Endothelial cell (in vitro differentiated cells): ENCODE measurements at places on chromosomes 13 and 19.

DNA sequence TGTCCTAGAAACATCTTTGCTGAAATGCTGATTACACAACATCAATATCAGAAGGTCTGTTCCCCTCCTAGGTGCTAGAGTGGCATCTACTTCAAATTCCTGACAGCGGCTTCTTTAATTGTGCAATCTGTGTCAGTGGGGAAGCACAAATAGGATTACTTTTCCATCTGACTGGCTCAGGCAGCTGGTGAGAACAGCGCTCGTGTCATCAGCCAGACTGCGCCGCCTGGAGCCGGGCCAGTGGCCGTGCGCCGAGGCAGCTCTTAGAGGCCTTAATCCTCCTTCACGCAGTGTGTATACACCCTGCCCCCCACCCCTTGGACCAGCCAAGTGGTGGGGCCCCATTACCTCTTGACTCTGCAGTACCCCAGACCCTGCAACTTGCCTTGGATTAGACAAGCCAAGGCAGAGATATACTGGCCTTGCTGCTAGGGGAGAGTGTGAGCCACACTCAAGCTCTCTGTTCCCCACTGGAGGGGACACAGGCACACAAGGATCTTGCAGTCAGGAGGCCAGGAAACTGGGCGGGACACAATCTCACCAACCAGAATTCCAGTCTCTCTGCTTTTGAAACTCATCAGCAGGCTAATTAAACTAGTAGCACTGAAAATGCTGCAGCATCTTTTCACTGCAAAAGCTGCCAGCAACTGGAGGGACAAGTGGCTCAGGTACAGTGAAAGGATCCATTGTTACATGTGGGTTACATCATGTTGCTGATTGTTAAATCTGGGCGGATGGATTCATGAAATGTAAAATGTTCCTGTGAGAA is 48.9 kb upstream of the EPHX3 start:
- no peak for DNase-seq

DNA sequence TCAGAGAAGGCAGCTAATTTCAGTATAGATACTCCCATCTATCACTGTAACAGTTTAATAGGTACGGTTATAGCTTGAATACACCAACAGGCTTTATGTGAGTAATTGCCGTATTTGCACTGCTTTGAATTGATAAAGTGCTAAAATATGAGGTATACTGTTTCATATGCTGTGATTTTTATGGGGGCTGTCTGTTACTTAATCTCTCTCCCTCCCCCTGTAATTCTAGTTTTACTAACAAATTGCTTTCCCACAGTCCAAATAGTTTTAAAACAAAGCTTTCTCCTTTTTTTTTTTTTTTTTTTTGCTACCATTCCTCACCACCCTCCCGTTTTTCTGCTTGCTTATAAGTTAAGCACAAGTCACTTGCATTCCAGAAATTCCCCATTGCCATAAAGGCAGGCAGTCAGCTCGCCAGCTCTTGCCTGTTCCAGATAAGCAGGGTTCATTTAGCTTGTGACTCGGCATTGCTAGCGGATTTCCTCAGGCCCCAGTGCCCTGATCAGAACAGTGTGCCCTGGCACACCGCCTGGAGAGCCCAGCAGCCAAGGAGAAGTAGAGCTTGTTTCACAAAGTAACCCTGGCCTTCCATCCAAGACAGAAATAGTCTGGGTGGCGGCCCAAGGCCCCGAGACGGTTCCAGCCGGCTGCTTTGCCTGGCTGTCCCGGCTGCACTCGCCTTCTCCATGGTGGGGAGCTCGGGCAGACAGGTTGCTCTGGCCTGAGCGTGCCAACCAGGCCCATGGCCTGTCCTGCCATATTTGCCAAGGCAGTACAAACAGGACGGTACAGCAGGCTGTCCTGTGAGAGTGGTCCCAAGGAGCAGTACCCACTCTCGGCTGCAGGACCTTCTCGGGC is 43.5 kb upstream of the NPAS1 start:
- DNase-seq: no peak

DNA sequence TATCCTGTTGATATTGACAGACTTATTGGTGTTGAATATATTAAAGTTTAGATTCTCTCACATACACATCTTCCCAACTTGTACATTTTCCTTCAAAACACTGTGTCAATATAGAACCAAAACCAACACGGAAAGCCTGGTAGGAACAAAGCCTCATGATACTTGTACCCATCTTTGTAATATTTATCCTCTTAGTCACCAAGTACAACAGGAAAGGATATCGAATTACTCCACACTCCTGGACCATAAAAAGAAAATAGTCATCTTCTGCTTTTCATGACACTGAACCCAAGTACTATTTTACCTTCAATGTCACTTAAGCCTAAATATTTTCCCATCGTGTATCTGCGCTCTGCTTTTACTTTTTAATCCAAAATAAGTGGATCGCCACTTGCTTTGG is 702.9 kb upstream of the PCDH9 start:
- no peak for DNase-seq

DNA sequence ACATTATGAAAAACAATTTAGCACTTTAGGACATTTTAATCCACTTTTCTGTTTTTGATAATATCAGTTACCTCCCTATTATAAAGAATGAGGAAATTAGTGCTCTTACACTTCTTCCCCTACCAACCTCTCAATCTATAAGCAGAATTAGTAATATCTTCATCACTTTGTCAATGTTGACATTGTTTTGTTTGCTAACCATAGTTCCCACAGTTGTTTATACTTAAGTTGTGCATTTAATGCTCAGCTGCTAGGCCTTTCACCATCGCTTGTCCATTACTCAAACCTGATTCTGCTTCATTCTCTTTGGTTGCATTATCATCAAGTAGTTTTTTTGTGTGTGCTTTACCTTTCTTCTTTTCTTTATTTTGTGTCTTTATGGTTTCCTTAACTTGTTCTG is 132.1 kb downstream of the CDK8 start:
- DNase-seq: no peak

DNA sequence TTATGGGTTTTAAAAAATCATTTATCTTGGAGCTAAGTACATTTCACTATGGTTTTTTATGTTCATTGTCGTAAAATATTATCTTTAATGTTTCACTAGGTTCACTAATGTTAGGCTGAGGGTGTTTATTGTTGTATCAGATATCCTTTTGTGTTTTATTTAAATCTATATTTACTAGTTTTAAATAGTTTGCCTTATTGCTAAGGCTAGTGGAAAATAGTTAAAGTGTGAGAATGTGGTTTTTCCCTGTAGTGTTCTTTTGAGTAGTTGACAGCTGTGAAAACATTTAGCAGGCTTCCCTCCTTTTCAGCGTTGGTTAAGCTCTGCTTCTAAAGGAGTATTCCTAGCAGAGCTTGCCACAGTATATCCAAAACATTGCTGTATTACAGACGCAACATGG is 139.0 kb downstream of the TM9SF2 start:
- no peak for DNase-seq

- DNase-seq: no peak
Measured at GRCh38 chr13:79228972-79229371, 177.1 kb downstream of the RBM26 start.

- peak; percentile 97 for DNase-seq
Measured at GRCh38 chr19:3721131-3721886, 13.1 kb downstream of the TJP3 start.

DNA sequence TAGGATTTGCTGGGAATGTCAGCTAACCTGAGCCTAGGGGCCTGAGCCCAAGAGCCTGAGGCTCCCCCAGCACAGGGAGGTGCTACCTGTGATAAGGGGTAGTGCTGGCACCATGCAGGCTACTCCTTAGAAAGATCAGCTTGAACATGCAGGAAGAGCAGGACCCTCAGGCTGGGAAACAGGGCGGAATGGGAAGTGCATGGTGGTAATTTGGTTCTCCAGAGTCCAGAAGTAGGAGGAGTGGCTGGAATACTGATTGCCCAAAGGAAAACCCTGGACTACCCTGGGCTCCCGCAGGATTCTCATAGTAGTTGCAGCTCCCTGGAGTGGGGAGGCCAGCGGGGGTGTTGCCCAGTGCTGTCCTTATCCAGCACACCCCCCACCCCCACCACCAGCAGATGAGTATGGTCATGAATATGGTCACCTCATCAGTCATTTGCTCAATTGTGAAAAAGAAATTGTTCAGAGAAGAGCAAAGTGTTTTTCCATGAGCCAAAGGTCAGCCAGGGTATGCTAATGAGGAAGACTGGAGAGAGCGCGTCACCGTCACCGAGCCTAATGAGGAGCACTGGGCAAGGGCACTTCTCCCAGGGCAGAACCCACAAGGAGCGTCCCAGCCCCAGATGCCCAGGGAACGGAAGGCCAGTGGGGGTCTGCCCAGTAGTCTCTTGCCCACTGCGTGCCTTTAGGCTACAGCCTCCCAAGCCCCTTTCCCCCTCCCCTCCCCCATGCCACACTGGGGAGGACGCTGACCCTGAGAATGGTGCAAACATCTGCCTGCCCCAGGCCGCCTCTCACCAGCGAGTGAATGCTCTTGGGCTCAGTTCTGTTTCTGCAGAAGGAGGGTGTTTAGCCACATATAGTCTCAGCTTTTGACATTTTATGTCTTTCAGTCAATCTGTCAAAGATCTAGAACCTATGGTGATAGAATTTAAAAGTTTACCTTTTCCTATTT is 5.3 kb downstream of the SLC25A15 start:
- no peak for DNase-seq

DNA sequence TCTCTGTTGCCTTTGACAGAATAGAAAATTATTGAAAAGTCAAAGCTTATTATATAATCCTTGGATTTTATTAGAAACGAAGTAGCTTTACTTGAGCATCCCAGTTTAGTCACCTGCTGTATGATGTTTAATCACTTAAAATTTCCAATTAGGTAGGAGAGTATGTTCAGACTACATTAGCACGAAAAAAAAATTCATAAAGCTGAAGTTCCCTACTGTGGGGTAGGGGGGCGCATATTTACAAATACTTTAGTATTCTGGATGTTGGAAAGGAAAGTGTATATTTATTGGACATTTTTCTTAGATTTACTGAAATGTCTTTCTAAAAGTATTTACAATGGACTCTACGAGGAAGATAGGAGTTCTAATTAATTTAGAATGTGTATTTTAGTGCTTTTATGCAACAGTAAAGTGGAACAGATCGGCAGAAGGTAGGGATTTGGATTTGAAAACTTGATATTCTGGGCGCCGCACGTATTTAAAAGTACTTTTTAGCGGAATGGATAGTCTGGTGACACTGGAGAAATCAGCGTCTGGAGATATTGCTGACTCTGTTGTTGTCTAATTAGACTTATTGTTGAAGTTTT is 1.9 kb downstream of the CDK8 start:
- DNase-seq: no peak

GRCh38 chr13:85659493-85659892 is 139.7 kb downstream of the SLITRK6 start:
- DNase-seq: no peak

GRCh38 chr19:511101-511851 is 4.0 kb downstream of the TPGS1 start:
- no peak for DNase-seq

GRCh38 chr13:103640606-103641005 is 574.4 kb upstream of the SLC10A2 start:
- DNase-seq: no peak

DNA sequence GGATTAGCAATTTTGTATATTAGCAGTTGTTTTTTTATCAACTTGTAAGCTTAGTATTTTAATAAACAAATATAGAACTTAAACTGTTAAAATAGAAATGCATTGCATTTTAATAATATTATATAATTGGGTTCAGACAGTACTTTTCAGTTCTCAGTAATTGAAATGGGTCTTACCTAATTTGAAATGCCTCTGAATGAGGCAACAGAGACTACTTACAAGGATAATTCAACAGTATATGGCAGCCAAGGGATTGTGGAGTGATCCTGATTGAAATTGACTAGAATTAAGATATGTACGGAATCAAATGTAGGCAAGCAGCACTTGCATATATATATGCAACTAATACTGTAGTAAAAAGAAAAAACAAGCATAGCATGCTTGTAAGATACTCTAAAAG is 1503.9 kb upstream of the MIR17HG start:
- no peak for DNase-seq

DNA sequence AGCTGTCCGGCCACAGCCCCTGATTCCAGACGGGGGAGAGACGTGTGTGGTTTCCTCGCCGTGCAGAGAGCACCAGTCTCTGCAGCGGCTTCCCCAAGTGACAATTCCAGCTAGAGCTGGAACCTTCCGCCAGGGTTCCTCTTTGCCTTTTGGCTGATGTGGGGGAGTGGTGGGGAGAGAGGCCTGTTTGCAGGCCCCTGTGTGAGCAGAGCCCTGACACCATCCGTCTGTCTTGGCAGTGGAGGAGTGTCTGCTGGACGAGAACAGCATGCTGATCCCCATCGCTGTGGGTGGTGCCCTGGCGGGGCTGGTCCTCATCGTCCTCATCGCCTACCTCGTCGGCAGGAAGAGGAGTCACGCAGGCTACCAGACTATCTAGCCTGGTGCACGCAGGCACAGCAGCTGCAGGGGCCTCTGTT is 25.0 kb downstream of the LAMP1 start:
- DNase-seq: no peak

DNA sequence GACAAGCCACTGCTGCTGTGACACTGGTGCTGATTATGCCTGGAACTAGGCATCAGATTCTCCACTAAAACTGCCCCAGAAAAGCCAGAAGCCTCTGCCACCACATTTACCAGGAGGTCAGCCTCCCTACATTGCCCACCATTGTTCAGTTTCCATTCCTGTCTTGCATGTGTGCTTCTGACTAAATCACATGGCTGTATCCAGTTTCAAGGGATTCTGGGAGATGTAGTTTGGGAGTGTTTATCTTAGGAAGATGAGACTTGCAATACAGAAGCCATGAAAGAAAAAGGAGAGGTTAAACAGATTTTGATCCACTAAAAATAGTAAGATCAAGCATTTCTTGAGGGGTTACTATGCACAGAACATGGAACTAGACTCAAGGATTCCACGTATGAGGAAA is 40.7 kb upstream of the SERPINE3 start:
- no peak for DNase-seq

DNA sequence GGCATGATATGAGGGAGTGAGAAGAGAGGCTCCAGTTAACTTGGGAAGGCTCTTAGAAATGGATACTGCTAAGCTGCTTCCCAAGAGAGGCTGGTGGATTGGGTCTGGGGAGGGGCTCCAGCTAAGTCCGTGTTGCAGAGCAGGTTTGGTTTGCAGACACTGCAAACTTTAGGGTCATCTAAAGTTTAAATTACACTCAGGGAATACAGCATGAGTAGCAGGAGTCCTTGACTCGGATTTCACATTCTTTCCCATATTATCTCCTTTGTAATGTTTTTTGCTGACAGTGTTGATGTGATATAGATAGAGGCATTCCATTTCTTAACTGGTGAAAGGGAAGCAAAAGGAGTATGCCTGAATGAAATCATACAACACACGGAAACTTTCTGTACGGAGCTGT is 31.9 kb downstream of the SGCG start:
- no peak for DNase-seq

- peak; percentile 39 for DNase-seq
Measured at GRCh38 chr13:29594710-29595379, 643 bp downstream of the SLC7A1 start.

DNA sequence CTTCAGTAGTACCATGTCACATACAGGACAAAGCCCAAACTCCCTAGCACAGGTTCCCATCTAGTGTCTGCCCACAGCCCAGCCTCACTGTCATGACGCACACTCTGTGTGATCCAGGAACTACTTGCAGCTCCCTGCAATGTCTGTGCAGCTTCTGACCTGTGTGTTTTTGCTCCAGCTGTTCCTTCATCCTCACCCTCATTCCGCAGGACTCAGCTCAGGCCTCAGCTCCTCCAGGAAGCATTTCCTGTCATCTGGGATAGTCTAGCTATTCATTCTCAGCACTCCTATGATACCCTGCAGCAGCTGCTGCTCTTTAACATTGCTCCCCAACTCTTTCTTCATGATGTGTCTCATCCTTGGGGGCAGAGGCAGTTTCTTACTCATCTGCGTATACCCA is 56.1 kb downstream of the ENOX1 start:
- no peak for DNase-seq
